MCF 10A (cell line): ENCODE measurements at places on chromosomes 4 and X. TPM values are rescaled to one million over a fixed set of nuclear protein-coding genes. Genes with fewer than 3 reads are reported as not detected.

SASH3 gene
- not detected in 2 replicates for total RNA-seq

- DNase-seq, result no peak
Observed at GRCh38 chr4:120005527-120005926, 61.1 kb downstream of the MAD2L1 start.

EFHC2 gene
- not detected in 2 replicates for total RNA-seq

WFS1 gene
- 41.7 and 62.4 TPM in 2 replicates for total RNA-seq

GRCh38 chr4:118327554-118328241, 25.1 kb downstream of the PRSS12 start:
- DNase-seq, result no peak

DNA sequence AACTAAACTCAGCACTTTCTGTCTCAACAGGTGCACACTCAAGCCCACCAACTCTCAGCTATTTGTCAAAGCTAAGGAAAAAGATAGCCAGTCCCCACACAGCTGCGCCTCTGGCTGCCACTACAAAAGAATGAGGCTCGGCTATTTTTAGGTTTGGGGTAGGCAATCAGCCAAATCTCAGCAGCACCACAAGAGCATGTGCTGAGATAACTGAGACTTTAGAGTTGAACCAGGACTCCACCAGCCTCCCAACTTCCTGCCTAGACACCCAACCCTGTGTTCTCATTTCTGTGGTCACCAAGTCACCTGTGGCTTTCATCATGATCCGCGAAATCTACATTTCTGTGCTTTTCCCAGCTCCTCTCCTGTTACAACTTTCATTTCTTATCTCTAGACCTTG, 28.0 kb downstream of the DMD start:
- no peak for DNase-seq

DNA sequence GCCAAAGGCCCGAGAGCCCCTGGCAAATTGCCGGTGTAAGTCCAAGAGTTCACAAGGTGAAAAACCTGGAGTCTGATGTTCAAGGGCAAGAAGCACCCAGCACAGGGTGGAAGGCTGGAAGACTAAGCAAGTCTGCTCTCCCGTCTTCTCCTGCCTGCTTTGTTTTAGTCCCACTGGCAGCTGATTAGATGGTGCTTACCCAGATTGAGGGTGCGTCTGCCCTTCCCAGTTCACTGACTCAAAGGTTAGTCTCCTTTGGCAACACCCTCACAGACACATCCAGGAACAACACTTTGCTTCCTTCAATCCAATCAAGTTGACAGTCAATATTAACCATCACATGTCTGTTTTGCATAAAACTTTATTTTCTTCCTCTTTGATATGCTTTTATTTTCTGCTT, 157.4 kb downstream of the HS3ST1 start:
- no peak for DNase-seq

- DNase-seq, result no peak
Observed at GRCh38 chr4:78675325-78675724, 100.8 kb upstream of the BMP2K start.

SLC6A14 gene
- 0.44 TPM in 1 of 2 replicates, not detected in the other for total RNA-seq

DNA sequence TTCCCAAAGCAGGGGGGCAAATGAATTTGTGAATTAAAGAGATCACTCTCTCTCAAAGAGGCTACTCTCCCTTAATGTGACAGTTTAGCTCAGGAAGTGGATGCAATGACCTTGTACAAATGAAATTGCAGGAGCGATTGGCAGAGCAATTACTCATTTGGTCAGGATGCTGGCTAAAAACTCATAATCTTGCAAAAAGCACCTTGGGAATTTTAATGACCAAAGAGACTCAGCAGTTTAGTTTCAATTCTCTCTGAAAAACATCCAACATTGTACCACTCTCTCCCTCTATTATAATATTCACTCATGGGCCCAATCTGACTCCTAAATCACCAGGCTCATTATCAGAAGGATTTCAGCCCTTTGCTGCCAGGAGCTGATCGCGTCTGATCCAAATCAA, 26.1 kb downstream of the PDGFC start:
- DNase-seq, result no peak

DNA sequence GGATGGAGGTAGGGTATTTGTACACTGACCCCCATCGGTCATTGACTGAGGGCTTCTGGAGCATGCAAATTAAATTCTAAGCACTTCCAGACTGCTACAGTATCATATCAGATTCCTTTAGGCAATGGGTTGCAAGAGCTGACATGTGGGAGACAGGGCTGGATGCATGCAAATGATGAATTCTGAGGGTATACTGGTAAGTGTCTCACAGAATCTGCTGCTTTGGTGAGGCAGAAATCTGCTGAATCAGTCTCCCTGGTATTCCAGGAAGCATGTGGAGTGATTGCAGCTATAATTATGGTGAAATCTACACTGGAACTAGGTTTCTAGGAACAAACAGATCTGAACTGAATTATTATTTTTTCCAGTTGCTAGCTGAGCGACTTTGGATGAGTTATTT, 684.9 kb upstream of the MAGEB2 start:
- DNase-seq, result peak; percentile 5

DNA sequence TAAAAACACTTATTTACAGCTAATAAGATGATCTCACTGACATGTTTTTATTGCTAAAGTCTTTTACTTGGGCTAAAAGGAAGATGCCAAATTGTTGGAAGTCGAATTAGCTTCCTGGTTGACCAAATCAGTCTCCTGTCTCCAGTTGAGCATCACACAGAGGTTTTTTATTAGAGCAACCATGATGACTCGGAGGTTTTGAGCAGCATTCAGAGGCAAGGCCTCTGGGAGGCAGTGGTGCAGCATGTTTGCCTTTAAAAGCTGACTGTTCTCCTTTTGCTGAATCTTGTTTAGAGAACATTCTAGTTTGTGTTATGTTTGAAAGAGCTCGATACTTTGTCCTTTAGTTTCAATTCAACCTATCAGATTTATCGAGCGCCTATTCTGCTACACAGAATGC, 2.1 kb downstream of the UCHL1 start:
- peak; percentile 68 for DNase-seq

- no peak for DNase-seq
Observed at GRCh38 chr4:152817331-152817730, 37.6 kb downstream of the ARFIP1 start.

DNA sequence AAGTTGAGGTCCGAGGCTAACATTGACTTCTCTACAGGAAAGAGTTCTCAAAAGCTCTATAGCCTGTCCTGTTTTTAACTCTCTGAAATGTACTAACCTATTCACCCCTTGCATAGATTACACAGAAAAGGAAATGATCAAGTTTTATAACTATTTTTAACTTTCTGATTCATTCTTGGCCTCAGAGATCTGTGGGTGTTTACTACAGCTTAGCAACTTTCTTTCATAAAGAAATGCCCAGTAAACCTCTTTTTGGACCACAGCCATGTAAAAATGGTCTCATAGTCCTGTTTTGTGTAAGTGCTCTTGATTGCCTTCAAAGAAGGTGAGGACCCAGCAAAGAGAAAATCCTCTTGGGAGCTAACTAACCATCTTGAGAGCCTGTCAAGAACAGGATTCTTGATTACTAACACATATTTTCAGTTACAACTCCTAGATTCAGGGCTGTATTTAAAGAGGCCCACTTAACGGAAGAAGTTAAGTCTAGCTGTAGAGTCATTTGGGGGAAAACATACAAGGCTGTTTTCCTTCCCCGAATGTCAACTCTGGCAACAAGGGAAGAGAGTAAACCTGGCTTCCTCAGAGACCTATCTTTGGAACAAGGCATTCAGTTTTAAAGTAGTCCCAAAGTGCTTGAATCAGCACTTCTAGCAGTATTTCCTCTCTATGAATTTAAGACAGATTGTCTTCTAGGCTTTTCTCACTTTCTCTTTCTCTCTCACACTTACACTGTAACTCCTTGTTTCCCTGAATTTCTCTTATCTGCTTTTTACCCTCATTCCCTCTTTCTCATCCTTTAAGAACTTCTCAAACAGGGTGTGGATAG, 78.2 kb downstream of the IL21 start:
- DNase-seq, result peak; percentile 20

GRCh38 chr4:110516106-110516922, 40.4 kb downstream of the ENPEP start:
- DNase-seq, result peak; percentile 88

GRCh38 chrX:109842611-109843010, 109.6 kb upstream of the ACSL4 start:
- peak; percentile 57 for DNase-seq

GRCh38 chrX:36867143-36867542, 141.0 kb upstream of the FAM47C start:
- DNase-seq, result peak; percentile 57

DNA sequence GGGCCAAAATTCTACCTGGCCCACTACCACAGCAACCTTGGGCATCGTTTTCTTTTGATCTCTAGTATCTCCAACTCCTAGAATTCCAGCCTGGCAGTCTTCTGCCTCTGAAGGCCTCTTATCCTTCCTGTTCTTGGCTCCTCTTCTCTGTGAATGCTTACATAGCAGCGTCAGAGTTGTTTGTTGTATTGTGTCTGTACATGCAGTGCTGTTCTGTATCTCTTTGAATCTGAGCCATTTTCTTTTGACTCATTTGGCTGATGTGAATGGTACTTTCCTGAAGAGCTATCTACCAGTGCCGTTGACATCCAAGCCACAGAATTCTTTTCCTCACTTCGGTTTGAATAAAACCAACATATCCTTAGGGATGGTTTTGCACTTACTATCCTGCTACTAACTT, 79.2 kb downstream of the TMEM164 start:
- DNase-seq, result peak; percentile 77

DNA sequence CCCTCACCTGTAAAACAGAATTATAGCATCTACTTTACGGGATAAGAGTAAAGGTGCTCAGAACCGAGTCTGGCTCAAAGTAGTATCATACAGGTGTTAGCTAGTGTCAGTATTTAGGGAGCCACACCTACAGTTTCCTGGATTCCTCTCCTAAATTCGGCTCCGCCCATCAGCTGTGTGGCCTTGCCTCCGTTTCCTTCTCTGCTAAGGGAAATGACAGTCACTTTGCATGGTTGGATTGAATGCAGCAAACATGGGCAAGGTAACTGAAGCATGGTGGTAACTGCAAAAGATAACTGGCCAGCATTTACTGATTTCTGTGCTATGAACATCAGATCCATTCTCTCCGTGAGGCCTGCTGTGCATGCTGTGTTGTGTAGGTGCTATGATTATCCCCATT, 2.8 kb downstream of the PPP1R3F start:
- DNase-seq, result no peak

VCX gene
- total RNA-seq, result not detected in 2 replicates

NHSL2 gene
- total RNA-seq, result not detected in 2 replicates

GRCh38 chr4:6734165-6734786, 18.3 kb downstream of the BLOC1S4 start:
- DNase-seq, result no peak

NDUFA1 gene
- 76.7 and 82.8 TPM in 2 replicates for total RNA-seq

TCEAL8 gene
- total RNA-seq, result 20.2 and 22.1 TPM in 2 replicates

DNA sequence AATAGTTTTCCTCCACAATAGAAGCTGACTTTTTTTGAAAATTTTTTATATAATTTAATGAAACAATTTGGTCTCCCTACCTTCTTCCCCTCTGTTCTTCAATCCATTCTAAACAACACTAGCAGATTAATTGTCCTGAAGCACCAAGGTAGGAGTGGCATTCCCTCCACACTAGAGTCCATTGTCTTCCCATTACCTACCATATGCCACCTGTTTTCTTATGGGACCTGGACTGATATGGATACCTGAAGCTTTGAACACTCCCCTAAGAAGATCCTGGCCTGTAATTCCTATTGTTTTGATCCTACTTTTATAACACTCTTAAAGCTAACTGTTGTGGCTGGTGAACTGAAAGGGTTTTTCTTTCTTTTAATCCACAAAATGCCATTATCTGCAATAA, 92.0 kb downstream of the APBB2 start:
- DNase-seq, result no peak

GRCh38 chr4:153204247-153204671, at the start of gene TRIM2:
TRIM2 (plus strand) TSS chr4:153204443; CDS start chr4:153204531, 88 bp downstream.
- no peak for DNase-seq

DNA sequence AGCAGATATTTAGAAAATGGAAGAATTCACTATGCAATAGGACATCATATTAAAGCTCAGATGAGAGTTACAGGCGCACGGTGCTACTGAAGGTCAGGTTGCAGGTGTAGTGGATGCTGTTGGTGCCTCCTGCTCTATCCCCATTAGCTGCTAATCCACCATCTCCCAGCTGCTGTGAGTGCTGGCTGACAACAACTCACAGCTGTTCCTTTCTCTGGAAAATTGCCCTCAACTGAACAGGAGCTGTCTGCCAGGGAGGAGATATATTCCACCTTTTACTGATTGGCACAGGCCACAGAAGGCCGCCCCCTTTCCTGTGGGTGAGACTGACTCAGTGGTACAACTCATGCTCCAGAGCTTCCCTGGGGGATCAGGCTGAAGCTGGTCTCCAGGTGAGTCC, 48.7 kb downstream of the UCHL1 start:
- no peak for DNase-seq

GRCh38 chr4:158597879-158598596, 73.6 kb downstream of the C4orf46 start:
- DNase-seq, result no peak

DNA sequence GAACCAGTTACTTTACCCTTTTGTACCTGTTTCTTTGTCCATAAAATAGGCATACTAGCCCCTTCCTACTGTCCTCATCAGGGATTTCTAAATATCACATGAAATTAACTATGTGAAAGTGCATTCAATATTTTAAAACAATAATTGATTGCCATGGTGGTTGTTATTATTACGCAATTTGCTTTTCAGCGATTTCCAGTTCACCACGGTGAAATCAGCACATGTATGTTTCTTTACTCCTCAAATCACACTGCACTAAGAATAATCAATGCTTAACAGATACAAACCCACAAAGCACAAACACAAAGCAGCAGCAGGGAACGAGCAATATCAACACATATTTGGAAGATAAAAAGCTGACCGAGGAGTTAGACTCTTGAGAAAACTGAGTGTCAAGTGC, 371.3 kb upstream of the NOCT start:
- no peak for DNase-seq

GRCh38 chrX:68784816-68785215, 44.0 kb upstream of the EFNB1 start:
- DNase-seq, result no peak

- DNase-seq, result peak; percentile 8
Observed at GRCh38 chrX:44203791-44204190, 139.7 kb downstream of the EFHC2 start.

GRCh38 chr4:79197275-79198009, 128.4 kb downstream of the NAA11 start:
- no peak for DNase-seq

DNA sequence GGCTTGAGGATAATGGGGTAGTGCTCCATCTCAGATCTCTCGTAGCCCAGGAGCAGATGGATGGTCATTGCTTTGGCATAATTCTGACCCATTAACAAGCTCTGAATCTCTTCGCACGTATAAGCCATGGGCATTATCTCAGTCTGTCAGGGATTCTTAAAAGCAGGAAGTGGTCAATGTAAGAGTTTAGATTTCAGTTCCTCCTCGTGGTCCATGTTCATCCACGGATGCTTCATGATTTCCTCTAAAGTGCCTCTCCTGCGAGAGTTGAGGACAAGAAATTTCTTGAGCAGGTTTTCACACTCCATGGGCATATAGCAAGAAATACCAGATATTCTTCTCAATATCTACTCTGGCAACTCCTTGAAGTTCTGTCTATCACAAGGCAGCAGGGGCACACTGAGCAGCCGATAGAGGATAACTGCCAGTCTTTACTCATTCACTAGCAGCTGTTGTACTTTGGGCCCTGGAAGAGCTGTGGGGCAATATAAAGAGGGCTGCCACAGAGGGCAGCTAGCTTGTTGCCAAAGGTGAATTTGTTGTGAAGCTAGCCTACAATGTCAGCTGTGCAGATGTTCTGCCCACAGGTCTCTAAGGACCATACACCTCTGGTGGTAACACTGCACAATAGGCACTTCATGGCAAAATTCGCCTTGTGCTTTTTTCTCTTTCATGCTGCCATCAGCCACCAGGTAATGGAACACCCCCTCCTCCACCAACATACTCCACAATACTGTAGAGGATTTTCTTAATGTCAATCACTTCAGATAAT, 52.0 kb upstream of the WDR17 start:
- DNase-seq, result no peak

PSAPL1 gene
- not detected in 2 replicates for total RNA-seq
